ENCODE measurements at places on chromosomes 5 and 9.

DNA sequence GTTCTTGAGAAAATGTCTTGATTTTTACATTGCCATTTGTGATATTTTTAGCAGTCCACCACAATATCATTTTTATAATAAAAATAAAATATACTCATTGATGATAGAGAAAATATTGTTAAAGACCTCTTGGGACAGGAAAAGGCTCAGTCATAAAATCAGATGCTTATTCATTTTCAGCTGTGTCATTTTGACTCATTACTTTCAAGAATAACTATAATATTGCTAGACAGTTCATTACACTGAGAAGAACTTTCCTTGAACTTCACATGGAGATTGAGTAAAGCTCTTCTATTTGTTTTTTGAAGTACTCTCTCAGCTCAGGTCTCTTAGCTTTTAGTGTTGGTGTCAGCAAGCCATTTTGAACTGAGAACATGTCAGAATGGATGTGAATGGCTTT lies 8.5 kb upstream of the MEIKIN start:
- no peak for DNase-seq

DNA sequence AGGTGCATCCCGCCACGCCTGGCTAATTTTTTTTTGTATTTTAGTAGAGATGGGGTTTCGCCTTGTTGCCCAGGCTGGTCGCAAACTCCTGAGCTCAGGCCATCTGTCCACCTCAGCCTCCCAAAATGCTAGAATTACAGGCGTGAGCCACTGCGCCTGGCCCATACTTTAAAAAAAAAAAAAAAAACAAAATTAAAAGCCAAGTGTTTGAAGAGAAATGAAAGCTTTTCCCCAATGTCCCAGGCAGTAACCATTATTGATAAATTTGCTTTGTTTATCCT lies 9.5 kb downstream of the PRRC2B start:
- no peak for DNase-seq

GRCh38 chr5:9564752-9565151 lies 18.9 kb upstream of the SEMA5A start:
- no peak for DNase-seq

DNA sequence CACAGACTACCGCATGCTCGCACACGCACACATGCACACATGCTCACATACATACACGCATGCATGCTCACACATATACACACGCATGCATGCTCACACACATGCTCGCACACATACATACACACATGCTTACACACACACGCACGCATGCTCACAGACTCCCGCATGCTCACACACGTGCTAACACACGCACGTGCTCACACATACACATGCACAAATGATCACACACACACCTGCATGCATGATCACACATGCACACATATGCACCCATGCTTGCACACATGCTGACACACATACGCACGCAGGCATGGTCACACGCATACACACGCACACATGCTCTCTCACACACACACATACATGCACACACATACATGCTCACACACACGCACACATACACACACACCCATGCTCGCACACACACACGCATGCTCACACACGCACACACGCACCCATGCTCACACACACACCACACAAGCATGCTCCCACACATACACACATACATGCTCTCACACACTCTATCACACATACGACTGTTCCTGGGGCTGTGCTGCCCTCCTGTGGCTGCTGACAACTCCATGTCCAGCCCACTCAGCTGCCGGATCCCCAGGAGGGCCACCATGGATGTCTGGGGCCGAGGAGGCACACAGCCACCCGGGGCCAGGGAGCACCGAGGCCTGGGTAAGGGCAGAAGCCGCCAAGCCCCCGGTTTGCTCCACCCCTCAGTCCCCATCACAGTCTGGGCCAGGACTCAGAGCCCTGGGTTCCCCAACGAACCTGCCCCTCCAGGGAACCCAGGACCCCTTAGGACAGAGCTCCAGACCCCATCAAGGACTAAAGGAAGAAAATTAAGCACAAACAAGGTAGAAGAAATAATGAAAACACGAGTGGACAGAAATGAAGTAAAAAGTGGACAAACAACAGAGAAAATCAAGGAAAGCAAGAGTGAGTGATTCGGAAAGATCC lies 31.4 kb upstream of the EGFL7 start:
- peak; percentile 81 for DNase-seq

DNA sequence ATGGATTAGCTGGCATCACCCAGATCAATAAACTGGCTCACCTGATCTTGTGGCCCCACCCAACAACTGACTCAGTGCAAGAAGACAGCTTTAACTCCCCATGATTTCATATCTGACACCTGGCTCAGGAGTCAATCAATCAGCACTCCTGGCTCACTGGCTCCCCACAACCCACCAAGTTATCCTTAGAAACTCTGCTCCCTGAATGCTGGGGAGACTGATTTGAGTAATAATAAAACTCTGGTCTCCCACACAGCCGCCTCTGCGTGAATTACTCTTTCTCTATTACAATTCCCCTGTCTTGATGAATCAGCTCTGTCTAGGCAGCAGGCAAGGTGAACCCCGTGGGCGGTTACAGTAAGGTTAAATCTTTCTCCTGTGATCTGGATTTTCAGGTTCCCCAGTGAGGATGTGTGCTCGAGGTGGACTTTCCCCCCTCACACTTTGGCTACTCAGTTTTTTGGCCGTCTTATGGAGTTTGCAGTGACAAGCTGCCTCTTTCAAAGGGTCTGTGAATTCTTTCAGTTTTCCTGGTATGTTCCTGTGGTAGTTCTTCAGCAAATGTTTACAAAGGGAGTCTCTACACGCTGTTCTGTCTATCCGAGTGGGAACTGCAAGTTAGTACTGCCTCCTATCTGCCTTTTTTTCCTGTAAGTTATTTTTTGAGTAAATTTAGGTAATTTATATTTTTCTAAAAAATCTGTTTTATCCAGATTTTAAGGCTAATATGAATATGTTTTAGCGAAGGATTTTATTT lies 500.2 kb upstream of the NUDT12 start:
- no peak for DNase-seq

GRCh38 chr9:109387206-109387605 lies 66.3 kb upstream of the EPB41L4B start:
- DNase-seq, result no peak

- DNase-seq, result no peak
These were observed 46.6 kb downstream of the PTPN3 start for GRCh38 chr9:109451311-109452025.

GRCh38 chr9:136847826-136848392 lies 1.3 kb upstream of the PHPT1 start:
- peak; percentile 67 for DNase-seq

DNA sequence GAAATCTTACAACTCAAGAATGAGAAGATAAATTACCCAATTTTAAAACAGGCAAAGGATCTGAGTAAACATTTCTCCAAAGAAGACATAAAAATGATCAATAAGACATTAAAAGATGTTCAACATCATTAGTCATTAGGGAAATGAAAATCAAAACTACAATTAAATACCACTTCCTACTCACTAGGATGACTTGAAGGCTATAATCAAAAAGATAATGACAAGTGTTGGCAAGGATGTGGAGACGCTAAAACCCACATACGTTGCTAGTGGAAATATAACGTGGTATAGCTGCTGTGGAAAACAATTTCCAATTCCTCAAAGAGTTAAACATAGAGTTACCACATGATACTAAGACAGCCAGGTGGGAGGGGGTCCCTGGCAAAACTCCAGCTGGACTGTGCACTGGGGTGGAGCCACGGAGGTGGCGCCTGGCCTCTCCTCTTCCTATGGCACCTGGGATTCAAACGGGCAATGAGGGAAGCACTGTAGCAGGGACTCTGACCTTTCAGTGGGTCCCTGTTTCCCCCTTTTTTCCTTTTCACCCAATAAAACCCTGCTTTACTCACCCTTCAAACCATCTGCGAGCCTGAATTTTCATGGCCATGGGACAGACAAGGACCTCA lies 5.9 kb downstream of the ARSB start:
- no peak for DNase-seq

DNA sequence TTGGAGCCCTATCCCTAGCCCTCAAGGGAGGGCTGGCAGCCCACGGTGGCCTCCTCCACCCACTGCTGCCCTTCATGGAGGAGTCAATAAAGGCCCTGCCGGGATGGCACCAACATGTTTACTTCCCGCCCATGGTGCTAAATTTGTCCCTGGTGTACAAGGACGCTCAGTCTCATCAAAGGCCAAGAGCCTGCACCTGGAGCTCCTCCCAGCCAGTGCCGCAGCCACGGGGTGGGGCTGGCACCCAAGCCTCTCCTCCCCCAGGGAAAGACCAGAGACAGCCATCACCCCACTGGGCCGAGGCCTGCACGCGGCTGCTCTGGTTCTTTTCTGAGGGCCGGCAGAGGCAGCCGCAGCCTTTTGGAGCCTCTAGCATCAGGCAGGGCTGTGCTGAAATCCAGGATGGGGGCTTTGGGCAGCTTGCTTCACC lies 34.8 kb upstream of the RXRA start:
- no peak for DNase-seq

DNA sequence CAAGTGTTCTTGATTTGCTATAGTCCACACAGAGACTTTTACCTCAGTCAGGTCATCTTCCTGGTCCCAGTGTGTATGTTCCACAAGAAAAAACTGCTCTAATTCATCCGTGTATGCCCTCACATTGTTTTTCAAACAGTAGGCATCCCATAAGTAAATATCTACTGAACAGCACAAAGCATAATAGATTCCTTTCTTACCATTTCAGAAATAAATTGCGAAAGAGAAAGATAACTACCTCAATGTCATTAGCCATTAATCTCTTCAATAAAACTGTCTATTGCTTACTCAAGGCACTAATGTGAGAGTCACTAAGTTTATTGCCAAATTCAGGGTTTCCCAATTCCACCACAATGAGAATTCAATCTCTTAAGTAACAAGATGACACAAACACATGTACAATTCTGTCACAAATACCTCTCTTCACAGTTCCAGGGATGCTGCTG lies 9.6 kb downstream of the FBXW2 start:
- DNase-seq, result no peak

- DNase-seq, result no peak
These were observed at the start of gene SV2C for GRCh38 chr5:76082772-76083554. SV2C (plus strand) TSS chr5:76083383; CDS start chr5:76131751, 48,368 bp downstream.

- no peak for DNase-seq
These were observed 43.9 kb downstream of the CRB2 start for GRCh38 chr9:123399803-123400378.

DNA sequence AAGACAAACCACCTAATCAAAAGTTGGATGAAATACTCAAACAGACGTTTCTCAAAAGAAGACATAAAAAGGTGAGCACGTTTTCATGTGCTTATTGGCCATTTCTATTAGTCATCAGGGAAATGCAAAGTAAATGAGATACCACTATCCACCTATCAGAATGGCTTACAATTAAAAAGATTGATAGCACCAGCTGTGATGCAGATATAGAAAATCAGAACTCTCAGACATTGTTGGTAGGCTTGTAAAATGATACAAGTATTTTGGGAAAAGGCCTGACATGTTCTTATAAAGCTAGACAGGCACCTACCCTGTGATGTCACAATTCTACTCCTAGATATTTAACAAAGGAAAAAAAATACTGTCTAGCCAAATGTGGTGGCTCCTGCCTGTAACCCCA lies 44.0 kb upstream of the SLC30A5 start:
- no peak for DNase-seq

DNA sequence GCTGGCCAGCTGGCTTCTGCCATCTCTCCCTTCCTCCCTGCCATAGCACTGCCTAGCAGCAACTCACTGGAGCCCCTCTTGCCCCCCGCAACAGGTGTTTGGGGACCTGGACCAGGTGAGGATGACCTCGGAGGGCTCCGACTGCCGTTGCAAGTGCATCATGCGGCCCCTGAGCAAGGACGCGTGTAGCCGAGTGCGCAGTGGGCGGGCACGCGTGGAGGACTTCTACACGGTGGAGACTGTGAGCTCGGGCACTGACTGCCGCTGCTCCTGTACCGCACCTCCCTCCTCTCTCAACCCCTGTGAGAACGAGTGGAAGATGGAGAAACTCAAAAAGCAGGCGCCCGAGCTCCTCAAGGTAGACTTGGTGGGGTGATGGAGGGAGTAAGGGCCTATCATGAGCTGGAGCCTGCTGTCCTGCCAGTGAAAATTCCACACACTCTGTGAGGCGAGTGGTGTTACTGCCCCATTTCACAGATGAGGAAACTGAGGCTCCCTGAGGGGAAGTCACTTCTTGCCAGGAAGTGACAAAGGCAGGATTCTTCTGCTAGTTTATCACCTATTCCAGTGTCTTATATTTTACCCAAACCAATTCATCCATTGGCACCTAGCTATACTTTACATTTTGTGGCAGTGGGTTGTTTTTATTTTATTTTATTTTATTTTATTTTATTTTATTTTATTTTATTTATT lies 10.1 kb downstream of the OLFML2A start:
- DNase-seq, result no peak

GRCh38 chr9:2027543-2028160 lies 12.5 kb downstream of the SMARCA2 start:
- DNase-seq, result no peak

DNA sequence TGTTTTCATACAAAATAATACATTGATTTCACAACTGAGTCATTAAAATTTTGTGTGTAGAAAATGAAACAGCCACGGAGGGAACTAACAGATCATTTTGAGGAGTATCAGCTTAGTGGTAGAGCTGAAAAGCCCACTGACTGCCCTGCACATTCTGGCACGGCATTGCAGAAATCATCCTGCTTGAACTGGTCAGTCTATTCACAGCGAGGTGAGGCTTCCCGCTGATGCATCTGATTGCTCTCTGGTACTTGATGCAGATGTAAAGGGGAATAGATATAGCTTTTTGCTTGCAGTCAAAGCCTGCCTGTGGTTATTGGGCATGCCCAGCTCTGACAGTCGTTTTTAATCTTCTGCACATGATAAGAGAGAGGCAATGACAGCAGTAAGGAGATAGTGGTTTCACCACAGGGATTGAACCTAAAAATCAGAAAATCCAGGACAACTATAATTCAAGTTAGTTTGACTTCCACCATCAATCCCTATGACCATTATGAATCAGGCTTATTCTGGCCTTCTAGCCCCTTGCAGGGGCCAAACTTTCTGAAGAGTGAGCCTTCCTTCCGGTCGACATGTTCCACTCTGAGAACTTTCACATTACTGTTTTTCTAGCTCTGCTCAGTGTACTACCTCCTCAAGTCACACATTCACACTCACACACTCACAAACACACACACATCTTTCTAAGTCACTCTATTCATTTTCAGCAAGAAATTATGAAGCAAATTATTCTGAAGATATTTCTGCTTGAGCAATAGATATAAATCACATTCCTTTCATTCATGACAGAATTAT lies 782.8 kb upstream of the NUDT12 start:
- no peak for DNase-seq
